ENCODE measurements at places on chromosomes 13 and 19.
A peak's percentile ranks its signal among the peaks of the same experiment; 100 is the strongest.

DNA sequence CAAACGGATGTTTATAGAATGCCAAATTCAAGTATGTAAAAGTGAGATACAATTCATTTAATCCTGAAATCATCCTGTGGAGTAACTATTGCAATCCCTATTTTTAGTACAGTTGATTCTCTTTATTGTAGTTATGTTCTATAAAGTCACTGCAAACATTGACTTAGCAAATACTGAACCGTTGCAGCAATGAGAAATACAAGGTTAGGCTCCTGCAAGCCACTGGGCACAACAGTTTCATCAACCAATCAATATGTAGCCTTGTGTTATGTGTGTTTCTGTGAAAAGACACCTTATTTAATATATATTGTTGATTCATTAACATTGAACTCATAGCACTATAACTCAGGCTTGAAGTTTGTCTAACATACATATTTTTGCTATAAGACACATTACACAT, 174.4 kb downstream of the DCT start:
- no peak for DNase-seq

DNA sequence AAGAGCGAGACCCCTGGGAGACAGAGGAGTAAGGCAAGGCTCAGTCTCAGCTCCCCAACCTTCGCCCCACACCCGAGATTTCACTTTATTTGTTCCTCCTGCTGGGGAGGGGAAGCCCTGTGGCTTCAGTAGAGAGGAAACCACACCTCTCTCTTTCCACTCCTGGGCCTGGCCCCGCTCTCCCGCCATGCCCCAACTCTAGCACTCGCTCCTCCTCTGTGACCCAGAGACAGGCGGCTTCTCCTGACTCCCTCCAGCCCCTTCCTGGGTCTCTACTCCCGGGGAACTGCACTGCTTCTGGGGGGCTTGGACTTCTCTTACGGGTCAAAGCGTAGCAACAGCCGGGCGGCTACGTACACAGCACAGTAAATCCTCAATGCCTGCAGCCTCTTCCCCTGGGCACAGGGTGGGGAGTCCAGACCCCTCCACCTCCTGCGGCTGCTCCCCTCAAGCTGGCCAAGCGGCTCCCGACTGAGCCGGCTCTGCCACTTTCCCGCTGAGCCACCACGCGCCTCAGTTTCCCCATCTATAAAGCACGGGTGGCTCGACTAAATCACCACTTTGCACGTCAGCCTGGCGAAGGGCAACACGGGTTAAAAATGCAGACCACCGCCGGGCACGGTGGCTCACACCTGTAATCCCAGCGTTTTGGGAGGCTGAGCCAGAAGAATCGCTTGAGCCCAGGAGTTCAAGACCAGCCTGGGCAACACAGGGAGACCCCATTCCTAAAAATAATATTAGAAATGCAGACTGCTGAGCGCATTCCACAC, 1.4 kb downstream of the RNF126 start:
- no peak for DNase-seq

DNA sequence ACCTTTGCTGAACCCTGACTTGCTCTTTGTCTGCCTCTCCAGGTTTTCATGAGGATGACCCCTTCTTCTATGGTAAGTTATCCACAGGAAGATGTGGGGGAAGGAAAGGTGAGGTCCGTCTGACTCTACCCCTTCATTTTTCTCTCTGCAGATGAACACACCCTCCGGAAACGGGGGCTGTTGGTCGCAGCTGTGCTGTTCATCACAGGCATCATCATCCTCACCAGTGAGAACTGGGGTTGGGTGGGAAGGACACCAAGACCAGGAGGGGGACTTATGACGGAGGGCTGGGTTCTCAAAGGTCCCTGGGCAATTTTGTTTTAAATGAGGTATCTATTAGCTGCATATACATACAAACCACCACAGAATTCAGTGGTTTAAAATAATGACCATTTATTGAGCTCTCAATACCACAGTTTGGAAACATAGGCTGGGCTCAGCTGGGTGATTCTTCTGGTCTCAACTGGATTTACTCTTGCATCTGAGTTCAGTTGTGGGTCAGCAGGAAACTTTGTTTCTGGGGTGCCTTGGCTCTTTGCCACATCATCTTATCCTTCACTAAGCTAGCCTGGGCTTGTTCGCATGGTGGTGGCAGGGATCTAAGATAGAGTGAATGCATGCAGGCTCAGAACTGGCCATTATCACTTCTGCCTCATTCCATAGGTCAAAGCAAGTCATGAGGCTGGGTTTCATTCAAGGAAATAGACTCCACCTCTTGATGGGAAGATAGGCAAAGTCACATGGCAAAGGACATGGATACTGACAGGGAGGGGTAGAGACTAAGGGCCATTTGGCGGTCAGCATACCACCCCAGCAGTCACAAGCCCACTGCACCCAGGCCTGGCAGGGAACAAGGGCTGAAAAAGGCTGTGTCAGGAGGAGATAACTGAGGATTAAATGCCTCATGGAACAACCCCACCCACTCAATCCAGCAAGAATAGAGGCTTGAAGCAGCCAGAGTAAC, 11.8 kb downstream of the FXYD5 start:
- no peak for DNase-seq

DNA sequence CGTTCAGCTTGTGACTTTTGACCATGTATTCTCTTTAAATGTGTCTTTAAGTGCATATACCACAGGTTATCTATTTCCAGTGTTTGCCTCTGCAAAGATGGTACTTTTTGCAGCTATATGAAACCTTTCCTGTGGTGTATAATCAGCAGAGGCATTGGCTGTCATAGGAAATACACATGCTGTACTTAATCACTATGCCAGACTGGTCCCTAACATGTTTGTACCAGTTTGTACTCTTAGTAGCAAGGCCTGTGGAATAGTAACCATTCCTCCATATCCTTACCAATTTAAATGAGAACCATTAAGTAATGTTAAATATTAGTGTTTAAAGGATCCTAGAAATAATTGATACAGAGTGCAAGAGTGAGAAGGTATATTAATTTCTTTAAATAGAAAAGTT, 69.8 kb downstream of the CDK8 start:
- no peak for DNase-seq

DNA sequence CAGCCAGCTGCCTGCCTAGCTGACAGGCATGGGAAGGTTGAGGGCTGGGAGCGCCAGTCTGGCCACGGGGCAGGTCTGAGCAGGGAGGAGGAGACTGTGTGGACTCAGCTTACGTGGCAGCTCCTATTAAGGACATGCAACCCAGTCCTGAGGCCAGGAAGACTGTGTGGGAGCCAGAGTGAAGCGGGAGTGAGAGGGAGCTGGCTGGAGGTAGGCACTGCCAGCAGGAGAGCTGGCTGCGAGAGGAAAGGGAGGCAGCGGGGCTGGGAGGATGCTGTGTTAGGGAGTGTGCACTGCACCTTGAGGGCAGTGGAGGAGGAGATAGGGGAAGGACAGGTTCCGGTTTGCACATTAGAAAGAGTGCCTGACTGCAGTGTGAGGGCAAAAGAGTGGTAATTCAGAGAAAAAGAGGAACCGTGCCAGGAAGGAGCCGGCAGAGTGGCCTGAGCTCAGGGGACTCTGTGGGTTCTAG, 99.2 kb downstream of the SLC7A1 start:
- no peak for DNase-seq

DNA sequence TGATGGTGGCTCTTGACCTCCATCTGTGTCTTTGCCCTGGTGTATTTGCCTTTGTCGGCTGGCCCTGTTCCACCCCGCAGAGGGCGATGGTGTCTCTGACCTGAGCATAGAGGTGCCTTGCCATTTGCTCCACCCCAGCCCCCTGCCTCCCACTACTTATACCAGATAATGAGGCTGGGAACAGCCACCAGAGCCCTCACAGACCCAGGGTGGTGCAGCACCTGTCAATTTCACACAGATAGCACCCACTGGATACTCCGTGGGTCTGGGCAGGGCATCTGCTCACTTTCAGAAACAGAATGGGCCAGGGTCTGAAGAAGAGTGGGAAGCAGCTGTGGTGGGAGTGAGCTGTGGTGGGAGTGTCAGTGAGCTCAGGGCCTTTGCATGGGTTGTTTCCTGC, 4.1 kb downstream of the ZNF536 start:
- DNase-seq = no peak

DNA sequence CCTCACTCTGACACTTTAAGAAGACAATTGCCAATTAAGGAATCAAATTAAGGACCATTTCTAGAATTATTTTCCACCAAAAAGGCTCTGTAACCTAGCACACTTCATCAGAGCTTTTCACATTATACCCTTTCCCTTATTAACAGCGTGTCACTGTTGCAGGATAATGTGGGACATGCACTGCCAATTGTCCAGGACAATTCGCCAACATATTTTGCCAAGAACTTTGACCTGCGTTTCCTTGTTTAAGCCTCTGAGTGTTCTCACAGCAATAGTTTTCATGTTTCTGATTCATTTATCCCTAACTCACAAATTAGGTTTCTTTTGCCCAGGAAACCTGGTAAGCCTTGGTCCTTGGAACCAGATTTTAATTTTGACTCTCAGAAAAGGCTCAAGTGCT, 13.3 kb downstream of the COL4A1 start:
- no peak for DNase-seq

- DNase-seq = no peak
Observed at GRCh38 chr19:8044018-8044417, 8.5 kb upstream of the CCL25 start.

DNA sequence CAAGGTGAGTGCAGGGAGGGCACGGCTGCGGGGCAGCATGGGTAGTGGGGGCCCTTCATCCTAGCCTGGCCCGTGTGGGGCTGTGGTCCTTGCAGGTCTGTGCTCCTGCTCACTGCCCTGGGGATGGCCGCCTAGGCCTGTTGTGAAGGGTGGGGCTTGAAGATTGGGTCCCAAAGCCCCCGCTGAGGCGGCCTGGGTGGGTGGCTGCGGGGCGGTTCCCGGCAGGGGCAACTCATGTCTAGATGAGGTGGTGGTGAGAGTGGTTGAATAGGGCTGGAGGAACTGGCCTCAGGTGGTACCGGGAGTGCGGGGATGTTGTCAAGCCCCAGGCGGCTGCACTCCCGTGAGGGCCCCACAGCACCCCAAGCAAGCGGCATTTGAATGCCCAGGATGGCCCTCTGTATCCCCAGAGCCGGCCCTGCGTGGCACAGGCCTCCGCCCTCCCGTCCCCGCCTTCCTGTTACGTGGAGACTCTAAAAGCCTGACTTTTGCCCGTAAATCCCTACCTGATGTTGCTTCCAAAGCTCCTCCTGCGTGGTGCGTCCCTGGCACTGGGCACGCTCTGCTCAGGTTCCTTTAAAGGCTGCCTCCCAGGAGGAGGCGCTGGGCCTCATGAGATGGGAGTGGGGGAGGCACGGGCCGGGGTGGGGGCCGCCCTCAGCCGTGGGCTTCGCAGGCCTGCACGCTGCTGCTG, 15.0 kb downstream of the SPPL2B start:
- DNase-seq = no peak

DNA sequence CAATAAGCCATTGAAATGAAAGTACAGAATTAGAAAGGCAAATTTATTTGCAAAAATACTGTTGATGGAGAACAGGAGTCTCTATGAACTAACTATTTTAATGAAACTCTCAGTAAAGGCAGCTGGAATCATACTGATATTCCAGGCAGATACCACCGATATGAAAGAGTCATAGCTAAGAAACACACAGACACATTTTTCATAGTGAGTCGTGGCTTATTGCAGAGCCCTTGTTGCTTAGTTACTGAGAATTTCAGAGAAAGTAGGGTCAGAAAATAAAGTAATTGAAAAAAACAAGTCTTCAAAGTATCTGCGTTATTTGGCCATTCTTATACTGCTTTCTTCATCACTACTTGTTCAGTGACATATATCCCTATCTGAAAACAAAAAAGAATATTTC, 1890.9 kb downstream of the PCDH9 start:
- peak; percentile 12 for DNase-seq
